ENCODE measurements at places on chromosomes 1 and 21.

GRCh38 chr1:143698016-143698415 lies 273.8 kb downstream of the FAM72C start:
- DNase-seq: peak; percentile 41

- no peak for DNase-seq
Observed at GRCh38 chr1:201500670-201501120, 6.2 kb downstream of the CSRP1 start.

DNA sequence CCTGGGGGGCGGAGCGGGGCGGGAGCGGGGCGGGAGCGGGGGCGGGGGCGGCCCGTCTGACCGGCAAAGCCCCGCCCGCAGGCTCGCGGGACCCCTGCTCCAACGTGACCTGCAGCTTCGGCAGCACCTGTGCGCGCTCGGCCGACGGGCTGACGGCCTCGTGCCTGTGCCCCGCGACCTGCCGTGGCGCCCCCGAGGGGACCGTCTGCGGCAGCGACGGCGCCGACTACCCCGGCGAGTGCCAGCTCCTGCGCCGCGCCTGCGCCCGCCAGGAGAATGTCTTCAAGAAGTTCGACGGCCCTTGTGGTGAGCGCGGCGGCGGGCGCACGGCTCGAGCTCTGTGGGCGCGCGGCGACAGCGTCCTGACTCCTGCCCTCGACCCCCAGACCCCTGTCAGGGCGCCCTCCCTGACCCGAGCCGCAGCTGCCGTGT lies 21.2 kb downstream of the AGRN start:
- DNase-seq: no peak

- peak; percentile 76 for DNase-seq
Observed at GRCh38 chr1:17588048-17588871, 48.8 kb downstream of the ARHGEF10L start.

GRCh38 chr1:51690285-51690961 lies 73.5 kb downstream of the OSBPL9 start:
- DNase-seq: no peak

GRCh38 chr1:59990470-59990869 lies 63.9 kb upstream of the CYP2J2 start:
- no peak for DNase-seq

- DNase-seq: no peak
Observed at GRCh38 chr1:40708750-40709099, 17.2 kb downstream of the NFYC start.

GRCh38 chr1:225877580-225877979 lies 4.6 kb downstream of the TMEM63A start:
- peak; percentile 42 for DNase-seq

DNA sequence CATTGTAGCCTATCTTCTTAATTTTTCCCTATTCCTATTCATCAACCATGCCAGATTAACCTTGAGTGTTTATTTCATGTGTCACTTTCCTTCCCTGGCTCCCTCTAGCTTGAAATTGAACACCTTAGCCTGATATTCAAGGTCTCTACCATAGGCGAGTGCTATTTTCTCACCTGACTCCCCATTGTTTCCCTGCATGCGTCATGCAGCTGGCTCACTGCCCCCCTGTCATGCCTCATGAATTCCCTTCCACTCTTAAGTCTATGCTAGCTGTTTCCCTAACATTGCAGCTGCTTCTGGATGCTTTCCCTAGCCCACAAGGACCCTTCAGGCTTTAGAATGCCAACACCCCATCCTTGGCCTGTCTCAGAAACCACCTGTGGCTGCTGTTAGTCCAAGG lies 56.7 kb upstream of the CD1D start:
- DNase-seq: no peak

DNA sequence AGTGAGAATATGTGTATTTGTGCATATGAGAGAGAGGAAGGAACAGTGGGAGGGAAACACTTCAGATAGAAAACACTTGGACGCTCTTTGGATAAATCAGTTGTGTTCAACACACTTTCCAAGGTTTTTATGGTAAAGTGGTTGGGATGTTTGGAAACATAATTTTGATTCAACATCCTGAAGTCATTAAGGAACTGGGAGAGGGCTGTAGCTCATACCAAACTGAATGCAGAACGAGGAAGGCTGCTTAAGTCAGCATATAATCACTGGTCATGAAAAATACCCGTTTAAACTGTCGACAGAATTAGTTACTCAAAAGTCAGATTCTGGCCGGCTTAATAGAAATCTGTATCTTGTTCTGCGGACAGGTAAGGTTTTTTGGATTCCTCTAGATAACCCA lies 14.9 kb downstream of the LIX1L start:
- no peak for DNase-seq

GRCh38 chr1:119298687-119299303 lies 69.8 kb upstream of the HAO2 start:
- DNase-seq: peak; percentile 35

GRCh38 chr1:110580244-110580643 lies 25.9 kb downstream of the KCNA2 start:
- DNase-seq: no peak

GRCh38 chr1:20666146-20666545 lies 5.0 kb upstream of the DDOST start:
- no peak for DNase-seq

DNA sequence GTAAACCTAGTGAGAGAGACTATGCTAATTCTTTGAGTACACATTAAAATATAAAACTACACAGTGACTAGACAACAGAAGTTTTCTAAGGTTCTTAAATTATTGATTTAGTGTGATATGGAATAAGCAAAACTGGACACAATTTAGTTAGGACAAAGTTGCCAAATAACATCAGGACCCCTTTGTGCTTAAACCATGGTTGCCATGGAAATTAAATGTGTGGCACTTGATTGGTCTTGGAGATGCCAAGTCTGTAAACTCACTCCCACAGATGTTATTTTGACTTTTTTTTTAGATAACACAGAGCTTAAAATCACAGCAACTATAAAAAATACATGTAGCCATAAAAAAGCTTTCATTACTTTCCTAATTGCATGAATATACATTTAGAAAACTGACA lies 234.6 kb downstream of the BRINP3 start:
- DNase-seq: no peak

GRCh38 chr1:93255222-93256079 lies 74.9 kb downstream of the CCDC18 start:
- peak; percentile 58 for DNase-seq

DNA sequence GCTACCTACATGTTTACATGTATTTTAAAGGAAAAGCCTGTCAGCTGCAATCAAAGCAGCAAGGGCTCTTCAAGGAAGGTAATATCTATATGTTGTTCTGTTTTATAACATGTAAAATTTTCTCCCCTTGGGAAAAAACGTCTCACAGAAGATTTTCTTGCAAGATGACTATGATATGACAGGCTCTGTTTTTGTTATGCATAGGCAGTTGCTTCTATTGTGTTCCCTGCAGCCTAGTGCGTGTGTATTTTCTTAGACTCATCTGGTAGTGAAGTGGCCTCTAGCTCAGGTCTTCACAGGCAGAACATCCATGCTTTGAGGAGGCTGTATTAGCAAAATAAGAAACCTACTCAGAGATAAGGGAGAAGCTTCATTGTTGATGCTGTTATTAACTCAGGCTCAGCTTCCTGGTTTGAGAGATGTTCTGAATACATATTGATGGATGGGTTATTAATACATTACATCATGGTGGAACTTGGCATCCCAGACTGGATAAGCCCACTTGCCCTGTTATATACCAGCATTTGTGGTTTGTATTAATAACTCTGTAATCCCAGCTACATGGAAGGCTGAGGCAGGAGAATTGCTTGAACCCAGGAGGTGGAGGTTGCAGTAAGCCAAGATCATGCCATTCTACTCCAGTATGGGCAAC lies 35.8 kb downstream of the LAMC1 start:
- DNase-seq: no peak

DNA sequence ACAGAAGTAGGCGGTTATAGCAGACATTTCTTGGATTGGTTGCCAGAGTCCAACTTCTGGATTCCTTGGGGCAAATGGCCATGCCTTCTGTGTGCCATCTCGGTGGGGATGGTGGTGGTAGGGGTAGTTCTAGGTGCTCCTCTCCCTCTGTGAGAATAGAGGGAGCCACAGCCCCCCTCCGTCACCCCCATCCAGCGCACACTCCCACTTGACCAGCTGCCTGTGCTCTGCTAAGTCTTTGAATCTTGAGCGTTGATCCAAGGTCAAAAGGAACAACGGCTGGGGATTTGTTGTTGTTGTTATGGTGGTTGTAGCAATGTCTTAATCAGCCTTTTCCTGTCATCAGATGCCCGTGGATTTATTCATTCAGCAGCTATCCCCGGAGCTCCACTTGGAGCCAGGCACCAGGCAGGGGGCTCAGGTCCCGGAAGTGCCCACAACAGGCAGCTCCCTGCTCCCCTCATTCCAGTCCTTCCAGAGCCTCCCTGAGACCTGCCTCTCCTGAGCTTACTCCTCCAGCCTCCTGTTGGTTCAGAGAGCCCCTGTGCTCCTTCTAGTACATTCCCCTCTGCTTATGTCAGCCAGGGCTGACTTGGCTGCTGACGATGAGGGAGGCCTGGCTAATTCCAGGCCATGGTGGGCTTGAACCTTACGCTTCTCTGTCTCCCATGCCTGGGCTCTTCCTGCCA lies 146.6 kb upstream of the WNT4 start:
- DNase-seq: no peak

- no peak for DNase-seq
Observed at GRCh38 chr1:166538646-166539045, 300.6 kb upstream of the POGK start.

DNA sequence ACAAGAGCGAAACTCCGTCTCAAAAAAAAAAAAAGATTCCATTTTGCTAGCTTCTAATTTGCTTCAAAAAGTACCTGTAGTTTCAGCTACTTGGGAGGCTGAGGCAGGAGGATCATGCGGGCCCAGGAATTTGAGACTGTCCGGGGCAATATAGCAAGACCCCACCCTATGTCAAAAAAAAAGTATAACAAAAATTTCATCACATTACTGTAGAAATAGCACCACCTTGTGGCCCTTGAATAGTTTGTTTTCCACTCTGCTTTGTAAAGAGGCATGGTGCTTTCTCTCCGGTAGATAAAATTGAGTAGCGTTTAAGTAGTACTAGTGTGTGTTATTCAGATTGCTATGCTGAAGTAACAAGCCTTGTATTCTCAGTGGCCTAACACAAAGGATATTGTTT lies 18.2 kb upstream of the MSTO1 start:
- no peak for DNase-seq

DNA sequence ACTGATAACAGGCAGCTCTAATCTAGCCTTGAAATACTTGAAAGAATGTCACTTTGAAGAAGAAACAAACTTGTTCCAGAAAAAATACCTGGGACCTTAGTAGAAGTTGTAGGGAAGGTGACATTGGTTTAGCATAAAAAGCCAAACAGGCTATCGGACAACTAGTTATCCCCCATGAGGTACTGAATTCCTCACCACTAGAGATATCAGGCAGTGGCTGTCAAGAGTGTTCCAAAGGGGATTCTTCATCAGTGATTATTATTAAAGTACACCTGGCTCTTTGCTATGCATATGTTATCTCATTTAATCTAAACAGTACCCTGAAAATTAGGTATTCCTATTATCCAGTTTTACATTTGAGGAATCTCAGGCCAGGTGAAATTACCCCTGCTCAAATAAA lies 13.1 kb upstream of the HMGN2 start:
- DNase-seq: no peak

DNA sequence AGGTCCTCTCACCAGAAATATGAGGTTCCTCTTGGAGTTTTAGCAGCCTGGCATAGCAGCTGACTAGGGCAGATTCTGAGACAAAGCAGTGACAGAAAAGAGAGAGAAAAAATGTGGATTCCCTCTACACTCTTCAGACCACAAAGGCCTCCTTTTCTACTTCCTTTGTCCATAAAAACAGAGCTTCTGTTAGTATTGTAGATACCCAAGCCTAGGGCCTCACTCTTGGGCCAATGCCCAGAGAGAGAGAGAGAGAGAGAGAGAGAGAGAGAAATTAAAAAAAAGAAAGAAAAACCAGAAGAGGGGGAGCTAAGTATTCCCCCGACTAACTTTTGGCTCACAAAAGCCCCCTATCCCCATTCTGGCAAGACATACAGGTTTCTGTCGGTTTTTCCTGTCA lies 2.4 kb upstream of the ZRANB2 start:
- no peak for DNase-seq

GRCh38 chr1:65147424-65148177 lies 402 bp upstream of the AK4 start:
- peak; percentile 76 for DNase-seq

GRCh38 chr1:180155182-180155682 lies 563 bp downstream of the QSOX1 start:
- DNase-seq: no peak

GRCh38 chr1:3231826-3232225 lies 162.8 kb downstream of the PRDM16 start:
- DNase-seq: no peak

GRCh38 chr1:231702804-231703203 lies 76.2 kb downstream of the DISC1 start:
- no peak for DNase-seq

DNA sequence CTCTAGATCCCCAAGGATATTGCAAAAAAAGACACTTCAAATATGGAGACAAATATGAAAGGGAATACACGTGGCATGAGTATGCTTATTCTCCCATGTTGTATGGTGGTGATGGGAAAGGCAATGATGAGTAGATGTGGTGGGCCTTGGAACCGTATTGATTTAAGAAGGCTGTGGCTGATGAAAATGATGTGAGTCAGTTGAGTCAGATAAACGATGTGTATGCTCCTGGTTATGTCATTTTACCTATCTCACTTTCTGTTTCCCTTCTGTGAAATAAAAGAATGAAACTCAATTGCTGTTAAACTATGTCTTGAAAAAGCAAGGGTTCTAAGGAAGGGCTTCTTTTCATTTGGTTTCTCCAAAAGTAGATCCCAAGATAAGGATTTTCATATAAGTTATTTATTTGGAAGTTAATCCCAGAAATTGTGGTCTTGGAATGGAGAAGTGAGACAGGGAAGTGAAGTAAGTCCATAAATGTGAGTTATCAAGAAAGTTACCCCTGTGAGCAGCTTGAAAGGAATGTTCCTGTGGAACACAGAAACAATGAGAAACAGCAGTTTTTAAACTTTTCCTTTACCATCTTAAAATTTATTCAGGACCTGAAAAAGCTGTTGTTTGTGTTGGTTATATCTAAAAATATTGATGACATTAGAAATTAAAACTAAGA lies 292.0 kb downstream of the DUSP10 start:
- peak; percentile 7 for DNase-seq

GRCh38 chr1:36882536-36883285 lies 151.6 kb downstream of the GRIK3 start:
- DNase-seq: no peak

DNA sequence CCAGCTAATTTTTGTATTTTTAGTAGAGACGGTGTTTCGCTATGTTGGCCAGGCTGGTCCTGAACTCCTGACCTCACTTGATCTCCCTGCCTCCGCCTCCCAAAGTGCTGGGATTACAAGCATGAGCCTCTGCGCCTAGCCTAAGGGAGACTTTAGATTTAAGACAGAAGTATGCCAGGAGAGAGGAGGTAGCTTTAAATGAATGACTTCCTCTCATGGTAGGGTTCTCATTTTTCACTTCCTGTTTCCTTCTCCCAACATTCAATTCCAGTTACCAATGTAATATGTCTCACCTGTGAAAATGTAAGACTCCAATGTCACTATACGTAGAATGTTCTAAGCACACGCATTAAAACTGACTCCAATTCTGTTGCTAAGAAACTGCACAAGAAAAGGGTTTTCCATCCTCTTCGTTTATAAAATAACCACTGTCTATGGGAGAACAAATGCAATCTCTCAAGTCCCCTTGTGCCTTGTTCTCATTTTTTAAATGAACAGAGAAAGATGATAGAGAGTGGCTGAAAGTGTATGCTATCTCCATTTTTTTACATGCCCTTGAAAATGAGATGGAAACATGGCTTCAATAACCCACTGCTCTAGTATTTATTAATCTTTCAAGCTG lies 140.0 kb downstream of the SLC45A1 start:
- DNase-seq: no peak
